Ureter (tissue), 1 donor: ENCODE measurements at places on chromosomes 7 and 10. TPM values are rescaled to one million over a fixed set of nuclear protein-coding genes. Genes with fewer than 3 reads are reported as not detected.

GRCh38 chr7:126065766-126066165 lies 1136.1 kb upstream of the POT1 start:
- no peak for DNase-seq

DNA sequence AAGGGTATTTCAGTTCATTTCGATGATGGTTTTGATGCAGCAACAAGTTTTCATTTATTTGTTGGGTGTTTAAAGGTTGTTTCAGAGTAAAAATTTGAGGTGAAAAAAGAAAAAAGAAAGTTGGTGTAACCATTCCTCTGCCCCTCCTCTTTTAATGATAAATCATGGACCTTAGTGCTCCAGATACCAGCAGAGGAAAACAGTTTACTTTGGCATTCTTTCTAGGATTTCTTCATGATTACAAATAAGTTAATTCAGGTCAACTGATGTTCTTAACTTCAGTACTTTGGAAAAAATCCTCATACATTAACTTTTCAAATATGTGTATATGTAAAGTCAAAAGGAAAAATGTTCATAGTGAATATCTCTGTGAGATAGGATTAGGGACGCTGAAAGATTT lies 2.0 kb upstream of the RBP4 start:
- DNase-seq, result no peak

DNA sequence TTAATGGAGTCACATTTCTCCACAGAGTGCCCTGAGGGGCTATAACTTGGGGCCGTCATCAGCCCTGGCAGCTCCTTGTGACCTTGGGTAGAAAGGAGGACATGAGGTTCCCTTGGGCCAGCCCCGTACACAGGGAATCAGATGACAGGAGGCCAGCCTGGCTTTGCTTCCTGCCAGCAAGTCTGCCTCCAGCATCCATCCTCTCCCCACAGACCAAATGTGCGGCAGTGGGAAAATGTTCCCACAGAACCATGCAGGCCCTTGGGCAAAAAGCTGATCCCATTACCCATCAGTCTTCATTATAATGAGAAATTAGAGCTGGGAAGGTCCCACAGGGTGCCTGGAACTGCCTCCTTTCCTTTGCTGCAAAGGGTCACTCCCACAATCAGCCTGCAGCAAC lies 908.3 kb downstream of the GRID1 start:
- no peak for DNase-seq

GRCh38 chr10:36030516-36030915 lies 388.4 kb upstream of the FZD8 start:
- no peak for DNase-seq

DNA sequence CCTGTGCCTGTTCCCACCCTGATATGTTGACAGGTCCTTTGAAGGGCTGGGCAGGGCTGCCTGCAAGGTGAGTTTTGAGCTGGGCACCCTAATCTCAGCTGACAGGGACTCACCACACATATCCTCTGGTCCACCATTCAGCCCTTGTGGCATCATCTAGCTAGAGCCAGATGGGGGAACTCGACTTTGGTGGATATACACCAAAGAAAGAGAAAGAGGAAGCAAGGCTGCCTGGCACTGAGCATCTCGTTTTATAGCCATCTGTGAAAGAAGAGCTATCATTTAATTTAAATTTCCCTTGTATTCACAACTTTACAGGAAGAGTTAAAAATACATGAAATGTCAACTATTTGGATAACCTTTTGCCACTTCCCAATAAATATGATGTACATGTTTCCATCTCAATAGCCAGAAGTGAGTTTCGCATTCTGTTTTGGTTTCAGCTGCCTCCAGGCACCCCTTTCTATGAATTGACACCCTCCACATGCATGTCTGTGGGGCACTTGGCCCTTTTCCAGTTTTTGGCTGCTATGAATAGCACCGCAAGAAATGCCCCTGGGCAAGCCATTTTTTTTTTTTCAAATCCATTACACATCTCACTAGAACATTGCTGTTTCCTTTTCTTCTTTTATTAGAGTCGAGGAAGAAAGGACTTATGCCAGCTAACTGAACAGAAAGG lies 22.9 kb upstream of the GRB10 start:
- DNase-seq, result no peak

- no peak for DNase-seq
These were observed 6.5 kb downstream of the ELFN1 start for GRCh38 chr7:1676550-1677078.

Gene PRSS37
- total RNA-seq, result not detected

Gene PRF1
- 4.1 TPM for total RNA-seq

Gene TRIM50
- total RNA-seq, result not detected

Gene ADCK2
- total RNA-seq, result 28.9 TPM
